RWPE1 (cell line): ENCODE measurements at places on chromosomes 3 and 15.

- no peak for DNase-seq
Measured at GRCh38 chr15:45644437-45644836, 9.6 kb downstream of the SQOR start.

DNA sequence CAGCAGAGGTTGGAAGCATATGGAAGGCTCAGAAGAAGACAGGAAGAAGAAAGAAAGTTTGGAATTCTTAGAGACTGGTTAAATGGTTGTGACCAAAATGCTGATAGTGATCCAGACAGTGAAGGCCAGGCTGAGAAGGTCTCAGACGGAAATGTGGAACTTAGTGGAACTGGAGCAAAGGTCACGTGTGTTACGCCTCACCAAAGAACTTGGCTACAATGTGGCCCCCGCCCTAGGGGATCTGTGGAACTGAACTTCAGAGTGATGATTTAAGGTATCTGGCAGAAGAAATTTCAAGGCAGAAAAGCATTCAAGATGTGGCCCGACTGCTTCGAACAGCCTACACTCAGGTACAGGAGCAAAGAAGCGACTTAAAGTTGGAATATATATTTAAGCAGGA lies 83.1 kb downstream of the MYO5A start:
- no peak for DNase-seq

DNA sequence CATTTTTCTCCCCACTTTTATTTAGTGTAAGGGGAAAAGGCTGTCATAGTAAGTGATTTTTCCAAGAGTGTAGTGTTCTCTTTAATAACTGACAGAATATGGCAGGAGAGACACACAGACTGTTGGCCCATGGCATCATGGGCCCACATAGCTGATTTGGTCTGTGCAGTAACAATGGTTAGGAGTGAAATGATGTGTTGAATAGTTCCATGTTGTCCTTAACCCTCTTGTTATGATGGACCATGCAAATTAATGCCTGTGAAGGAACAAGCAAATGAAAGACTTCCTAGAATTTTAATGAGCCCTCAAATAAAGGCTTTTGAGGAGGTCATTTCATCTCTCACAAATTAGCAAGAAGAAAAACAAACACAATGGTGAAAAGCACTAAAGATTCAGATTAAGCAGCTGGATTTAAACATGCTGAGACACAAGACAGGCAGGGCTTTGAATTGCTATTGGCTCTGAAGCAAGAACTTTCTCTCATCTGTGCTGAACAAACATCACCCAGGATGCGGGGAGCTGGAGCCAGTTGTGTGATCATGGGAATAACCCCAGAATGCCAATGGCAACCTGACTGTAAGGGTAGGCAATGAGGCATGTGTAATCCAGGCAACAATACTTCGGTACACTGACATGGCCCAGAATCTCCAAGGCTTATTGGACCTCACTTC lies 136.7 kb upstream of the VEPH1 start:
- DNase-seq = no peak

DNA sequence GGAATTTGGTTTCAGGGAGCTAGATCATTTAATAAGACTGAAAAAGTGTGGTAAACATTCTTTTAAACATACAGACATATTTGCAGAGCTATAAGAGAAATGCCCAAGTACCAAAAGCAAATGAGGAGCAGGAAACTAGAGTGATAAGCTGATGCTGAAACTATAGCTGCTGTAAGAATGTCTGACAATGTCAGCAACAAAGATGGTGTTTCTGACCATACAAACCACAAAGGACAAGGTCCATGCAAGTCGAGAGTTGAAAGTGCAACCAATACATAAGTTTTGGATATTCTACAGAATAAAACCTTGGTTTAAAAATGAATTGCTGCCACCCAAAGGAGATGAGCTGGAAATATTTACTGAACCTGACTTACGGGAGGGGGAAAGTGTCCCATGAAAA lies 610.2 kb downstream of the TBL1XR1 start:
- no peak for DNase-seq

DNA sequence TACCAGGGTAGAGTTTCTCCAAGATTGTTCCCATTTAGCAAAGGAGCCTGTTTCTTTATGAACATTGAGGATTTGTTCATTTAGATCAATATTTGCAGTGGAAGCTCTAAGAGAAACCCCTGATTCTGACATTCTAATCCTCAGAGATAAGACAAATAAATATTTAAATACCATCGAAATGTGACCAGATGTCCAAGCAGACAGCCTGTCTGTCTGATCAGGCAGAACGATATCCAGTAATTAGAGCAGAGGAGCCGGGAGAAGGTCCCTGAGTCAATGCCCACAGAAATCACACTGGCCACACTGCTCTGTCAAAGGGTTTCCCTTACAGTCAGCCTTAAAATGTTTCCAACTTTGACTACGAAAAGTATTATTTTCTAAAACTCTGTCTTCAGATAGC lies 15.7 kb upstream of the ARPIN start:
- DNase-seq = no peak

GRCh38 chr15:70345251-70346019 lies 247.7 kb upstream of the TLE3 start:
- no peak for DNase-seq

DNA sequence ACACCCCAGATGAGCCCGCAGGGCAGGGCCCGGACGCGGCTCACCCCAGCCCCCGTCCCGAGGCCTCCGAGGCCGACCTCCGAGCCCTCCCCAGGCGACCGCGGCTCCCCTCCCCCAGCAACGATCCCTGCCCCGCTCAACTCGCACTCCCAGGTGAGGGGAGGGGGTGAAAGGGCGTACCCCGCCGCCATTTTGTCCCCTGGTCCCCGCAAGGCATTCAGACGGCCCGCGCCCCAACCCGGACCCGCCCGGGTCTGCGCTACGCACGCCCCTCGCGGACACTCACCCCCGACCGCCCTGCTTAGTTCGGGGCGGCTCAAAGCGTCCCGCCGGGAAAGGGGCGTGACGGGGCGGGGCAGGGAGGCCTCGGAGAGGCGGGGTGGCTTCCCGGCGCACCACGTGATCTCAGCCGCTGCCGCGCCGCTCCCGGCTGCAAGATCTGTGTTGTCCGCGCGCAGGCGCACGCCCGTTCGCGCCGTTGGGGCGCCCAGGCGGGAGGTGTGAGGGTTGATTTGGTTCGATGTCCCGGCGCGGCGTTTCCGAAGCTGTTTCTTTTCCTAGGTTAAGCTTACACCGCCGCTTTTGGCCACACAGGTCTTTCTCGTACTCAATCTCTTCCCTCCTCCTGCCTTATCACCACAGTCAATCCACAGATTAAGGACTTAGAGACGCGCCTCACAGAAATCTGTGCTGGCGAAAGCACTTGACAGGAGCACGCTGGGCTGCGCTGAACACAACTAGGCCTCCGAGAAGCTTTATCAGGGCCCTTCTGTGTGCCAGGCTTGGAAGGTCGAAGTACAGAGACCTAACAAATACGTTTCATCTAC lies at the start of gene SCAPER:
Gene SCAPER (minus strand): TSS at position 328 of the 827 bp plus-strand sequence. CDS start 21,523 bp downstream, outside the sequence.
- peak; percentile 90 for DNase-seq

DNA sequence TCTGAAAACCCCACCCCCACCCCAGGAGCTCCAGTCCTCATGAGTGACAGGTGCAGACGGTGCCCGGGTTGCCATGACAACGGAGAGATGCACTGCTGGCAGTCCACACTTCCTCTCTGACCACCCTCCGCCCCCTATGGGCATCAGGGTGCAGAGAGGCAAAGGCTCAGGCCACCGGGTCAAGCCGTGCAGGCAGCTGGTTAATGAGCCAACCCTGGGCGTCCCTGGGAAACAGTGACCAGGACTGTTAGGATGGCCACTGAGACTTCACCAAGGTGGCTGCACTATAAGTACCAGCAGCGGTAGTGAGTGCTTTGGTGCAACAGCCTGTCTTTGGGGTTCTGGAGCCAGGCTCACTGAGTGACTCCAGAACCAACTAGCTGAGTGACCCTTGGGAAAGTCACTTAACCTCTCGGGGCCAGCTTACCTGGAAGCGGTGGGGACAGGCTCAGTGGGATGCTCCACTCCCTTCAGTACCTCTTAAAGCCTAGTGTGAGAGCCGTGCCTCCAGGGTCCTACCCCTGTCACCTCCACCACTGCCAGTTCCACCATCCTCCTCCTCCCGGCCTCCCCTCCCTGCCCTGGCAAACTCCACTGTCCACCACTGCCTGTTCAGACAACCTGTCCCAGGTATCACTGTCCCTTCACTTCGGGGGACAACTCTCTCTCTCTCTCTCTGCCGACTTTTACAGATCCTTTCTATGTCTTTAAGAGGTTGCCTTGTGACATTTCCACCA lies 121.0 kb upstream of the PRR20G start:
- no peak for DNase-seq

GRCh38 chr3:50450209-50450921 lies 53.1 kb downstream of the CACNA2D2 start:
- DNase-seq = no peak

DNA sequence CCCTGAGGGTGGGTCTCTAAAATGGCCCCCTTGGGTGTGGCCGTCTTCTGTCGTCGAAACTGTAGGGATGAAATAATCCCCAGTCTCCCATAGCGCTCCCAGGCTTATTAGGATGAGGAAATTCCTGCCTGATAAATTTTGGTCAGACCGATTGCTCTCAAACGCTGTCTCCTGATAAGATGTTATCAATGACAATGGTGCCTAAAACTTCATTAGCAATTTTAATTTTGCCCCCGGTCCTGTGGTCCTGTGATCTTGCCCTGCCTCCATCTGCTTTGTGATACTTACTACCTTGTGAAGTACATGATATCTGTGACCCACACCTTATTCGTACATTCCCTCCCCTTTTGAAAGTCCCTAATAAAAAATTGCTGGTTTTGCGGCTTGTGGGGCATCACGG lies 5.1 kb upstream of the RAB7A start:
- no peak for DNase-seq

- DNase-seq = no peak
Measured at GRCh38 chr3:8491271-8492144, 10.1 kb upstream of the LMCD1 start.

- DNase-seq = peak; percentile 70
Measured at GRCh38 chr15:74196175-74196574, 6.4 kb downstream of the STRA6 start.

DNA sequence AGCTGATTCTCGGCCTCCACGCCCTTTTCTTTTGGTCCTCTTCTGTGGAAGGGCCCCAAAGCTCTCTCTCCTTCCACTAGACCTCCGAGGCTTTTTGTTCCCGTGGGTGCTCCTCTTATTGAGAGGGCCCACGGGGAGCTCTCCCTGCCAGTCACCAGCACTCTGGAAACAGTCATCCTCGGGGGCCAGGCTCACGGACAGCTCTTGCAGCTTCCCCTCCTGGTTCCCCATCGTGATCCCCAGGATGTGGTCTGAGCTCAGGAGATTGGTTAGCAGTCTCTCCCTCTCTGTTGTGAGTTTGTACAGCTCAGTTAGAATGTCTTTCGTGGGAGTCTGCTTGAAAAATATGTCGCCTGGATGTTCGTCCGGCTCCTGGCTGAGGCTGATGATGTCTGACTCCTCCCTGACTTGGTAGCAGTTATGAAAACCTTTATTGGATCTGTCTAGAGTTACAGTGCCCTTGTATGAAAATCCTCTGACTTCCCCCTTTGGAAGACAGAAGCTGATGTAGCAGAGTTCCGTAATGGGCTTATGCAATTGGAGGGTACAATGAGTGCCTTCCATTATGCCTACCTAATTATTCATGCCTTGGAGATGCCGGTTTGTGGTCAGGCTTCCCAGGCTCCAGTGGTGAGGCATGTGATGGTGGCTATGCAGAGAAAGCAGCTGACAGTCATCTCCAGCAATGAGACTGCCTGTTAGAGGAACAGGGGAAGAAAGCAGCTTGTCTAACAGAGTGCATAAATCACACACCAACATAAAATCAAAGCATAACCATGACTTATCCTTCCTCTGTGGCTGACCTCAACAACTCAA lies 40.0 kb downstream of the FMN1 start:
- DNase-seq = no peak

DNA sequence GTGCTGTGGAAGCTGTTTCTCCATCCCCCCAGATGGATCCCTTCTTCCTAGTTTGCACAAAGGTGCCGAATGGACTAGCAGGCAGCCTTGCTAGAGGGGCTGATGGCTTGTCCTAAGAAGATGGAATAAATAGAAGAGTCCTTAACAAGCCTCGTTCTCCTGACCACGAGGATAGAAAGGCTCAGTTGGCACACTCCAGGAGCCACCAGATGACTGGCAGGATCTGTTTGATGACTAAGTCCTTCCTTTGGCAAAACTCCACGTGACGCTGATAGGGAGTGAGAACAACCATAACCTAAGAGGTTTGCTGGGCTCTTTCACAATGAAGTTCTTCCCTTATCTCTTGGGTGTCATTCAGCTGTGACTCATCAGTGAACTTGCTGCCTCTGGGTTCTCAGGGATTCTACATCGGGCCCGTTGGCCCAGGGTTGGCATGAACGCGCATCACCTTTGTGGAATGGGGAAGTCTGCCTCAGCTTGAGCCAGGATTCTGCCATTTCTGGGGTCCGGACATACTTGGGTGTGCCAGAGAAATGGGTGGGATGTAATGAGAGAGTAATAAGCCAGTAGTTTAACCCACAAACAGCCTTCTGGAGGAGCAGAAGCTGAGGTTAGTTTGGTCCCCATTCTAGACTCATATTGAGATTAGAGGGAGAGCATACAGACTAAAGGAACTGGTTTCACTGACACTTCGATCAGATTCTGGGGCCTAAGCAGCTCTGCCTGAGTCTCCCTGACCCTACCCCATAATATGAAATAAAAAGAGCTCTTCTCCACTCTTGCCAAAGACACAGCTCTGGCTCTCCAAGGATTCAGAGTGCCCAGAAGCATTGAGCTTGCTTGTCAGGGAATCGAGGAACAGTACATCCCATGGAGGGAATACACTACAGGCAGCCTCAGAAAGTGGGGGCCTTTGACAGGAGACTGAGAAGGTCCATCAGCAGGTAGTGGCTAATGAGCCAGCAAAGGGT lies 2.0 kb upstream of the MELTF start:
- DNase-seq = peak; percentile 95

- DNase-seq = no peak
Measured at GRCh38 chr3:155285936-155286335, 7.5 kb downstream of the STRIT1 start.

DNA sequence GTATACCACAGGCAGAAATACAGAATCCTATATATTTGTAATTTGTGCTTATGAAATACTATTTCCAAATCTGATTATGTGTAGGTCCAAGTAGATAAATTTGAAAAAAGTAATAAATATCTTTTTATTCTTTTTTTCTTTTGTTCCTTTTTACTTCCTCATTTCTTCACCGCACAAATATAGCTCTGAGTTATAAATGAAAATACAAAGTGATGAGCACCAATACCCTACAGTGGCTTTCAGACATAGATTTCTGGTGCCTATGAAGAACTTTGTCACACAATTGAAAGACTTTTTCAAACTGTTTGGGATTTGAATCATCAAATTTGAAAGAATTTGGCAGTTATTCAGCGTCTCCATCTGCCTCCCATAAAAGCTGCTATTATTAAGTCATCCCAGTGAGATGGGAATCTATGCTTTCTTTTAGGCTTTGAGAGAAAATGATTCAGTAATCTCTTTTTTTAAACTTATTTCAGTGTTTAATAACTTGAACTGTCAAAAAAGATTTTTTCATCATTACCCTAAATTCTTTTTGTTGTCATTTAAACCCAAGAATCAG lies 363.6 kb upstream of the GOLIM4 start:
- DNase-seq = no peak

GRCh38 chr3:20039765-20040547 lies at the start of gene KAT2B:
Gene KAT2B, plus strand, starts transcription at chr3:20040446. Its CDS starts 32 bp downstream, at chr3:20040478.
- peak; percentile 69 for DNase-seq

GRCh38 chr3:82194870-82195269 lies 433.4 kb upstream of the GBE1 start:
- DNase-seq = no peak
